Activated T-cell treated with anti-CD3 and anti-CD28 coated beads, Interleukin-2, amount 50 U/mL, for 72 hours (primary cell): ENCODE measurements at places on chromosomes 5 and 9.

- DNase-seq: no peak
Observed at GRCh38 chr5:179323026-179323870, 22.0 kb downstream of the ADAMTS2 start.

GRCh38 chr5:158810615-158811014 lies 289.1 kb downstream of the EBF1 start:
- DNase-seq: no peak

- DNase-seq: no peak
Observed at GRCh38 chr5:14463629-14464028, 118.0 kb upstream of the OTULINL start.

- DNase-seq: no peak
Observed at GRCh38 chr9:25302601-25303000, 375.6 kb downstream of the TUSC1 start.

- DNase-seq: no peak
Observed at GRCh38 chr5:56983593-56984361, 31.9 kb upstream of the MIER3 start.

GRCh38 chr5:150256410-150257064 lies 33.0 kb downstream of the CAMK2A start:
- no peak for DNase-seq

DNA sequence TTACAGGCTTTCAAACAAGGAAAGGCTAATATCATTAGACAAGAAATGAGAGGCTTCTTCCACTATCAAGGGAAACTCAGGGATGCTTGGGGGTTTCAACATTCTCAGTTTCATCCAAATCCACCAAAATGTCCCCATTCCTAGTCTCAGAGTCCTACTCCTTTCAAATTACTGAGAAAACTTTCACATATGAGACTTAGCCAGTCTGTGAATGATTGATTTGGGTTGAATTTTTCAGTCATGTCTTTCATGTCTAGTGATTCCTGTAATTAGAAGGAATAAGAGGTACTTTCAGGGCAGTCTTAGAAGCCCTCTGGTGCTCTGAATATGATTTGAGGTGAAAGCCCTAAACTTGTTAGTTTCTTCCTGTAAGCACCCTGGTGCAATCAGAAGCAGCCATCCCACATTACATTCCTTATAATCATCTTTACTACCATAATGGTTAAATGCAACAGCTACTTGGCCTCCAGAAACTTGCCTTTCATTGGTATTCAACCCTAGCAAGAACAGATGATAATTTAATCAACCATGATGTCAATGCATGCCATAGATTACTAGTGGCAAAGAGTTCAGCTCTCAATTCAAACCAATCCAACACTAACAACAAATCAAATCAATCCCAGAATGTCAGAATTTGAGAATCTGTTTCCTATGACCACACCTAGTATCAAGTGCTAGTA lies 50.7 kb upstream of the RIC1 start:
- DNase-seq: no peak

DNA sequence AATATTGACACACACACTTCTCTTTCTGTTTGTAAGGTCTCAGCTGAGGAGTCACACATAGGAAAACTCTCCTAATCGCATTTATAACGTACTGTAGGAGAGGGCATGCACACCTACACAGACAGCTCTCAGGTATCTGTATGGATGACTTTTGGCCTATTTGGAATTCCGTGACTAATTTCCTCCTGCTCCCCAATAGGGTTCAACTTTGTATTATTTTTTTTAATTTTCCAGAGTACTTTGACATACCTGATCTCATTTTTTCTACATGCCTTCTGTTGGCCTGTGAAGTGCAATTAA lies 195.9 kb downstream of the ARHGAP26 start:
- no peak for DNase-seq

DNA sequence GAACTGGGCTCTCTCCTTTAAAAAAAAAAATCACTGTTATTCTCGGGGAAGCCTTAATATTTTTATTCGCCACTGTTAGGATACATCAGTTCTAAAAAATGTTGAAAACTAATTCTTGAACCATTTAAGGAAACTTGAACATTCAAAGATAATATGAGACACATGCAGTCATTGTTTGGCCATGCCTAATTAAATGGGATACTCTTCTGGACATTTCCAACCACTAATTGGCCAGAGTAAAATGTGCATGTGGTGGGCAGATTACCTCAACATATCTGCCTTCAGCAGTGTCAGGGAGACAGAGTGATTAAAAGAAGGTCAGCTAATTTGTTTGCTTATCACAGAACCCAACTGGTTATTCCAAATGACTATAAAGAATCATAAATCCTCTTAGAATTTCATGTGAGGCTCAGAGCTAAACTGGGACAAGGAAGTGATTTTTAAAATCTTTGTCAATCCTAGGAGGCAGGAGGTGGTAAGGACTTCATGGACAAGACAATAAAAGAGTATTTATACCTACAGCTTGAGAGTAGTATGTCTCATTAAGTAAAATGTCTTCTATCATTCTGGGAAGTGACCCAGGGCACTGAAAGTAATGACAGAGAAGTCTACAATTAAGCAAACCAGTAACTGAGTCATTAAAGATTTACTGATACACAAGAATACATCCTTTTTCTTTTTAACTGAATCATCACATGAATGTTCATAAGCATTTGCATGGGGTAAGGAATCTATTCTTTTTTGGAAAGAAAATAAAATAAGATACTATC lies 242.9 kb upstream of the TRPM3 start:
- no peak for DNase-seq

DNA sequence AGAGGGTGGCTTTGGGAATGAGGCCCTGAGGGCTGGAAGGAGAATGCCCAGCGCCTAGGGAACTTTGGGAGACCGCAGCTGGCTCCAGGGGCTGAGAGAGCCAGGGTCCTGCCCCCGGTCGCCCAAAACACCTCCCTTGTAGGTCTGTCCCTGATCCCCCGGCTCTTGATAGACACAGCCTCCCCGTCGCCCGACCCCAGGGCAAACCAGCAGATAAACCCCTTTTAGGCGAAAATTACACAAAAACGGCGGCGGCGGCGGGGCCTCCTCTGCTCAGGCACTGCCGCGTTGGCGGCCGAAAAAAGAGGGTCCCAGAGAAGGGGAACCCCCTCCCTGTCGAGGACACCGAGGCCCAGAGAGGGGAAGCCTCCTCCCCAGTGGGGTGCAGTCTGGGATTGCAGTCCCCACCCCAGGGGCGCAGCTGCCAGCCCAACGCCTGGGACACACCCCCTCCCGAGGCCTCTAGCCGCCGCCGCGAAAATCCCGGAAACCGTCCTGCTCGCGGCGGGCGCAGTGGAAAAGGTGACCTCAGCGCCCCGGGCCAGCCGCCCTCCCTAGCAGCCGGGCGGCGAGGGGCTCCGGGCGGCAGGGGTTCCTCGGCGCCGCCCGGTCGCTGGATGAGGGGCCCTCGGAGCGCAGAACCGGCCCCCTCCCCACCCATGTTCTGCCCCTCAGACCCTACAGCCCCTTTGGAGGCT lies 3.1 kb upstream of the BARX1 start:
- DNase-seq: no peak
